ENCODE measurements at places on chromosomes 16 and 17.

DNA sequence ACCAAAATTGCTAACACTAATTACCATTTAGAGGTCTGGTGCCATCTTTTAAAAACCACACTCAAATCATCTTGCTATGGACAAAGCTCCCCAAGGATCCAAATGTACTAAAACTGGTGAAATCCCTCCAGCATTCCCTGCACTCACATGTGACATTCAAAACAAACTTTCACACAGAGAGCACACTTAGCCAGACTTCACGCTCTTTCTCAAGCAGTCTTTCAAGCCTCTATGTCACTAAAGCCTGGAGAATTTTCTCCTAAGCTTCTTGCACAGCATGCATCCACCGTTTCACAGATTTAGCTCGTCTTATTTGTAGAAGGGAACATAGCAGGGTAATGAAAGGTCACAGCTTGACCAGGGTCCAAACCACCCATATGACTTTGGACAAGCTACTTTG lies 19.3 kb downstream of the CMTM3 start:
- no peak overlapping the region for H3K4me3 ChIP-seq
- no peaks in the 10 kb centered on the region for H3K36me3 ChIP-seq
- no peak overlapping the region for H3K27ac ChIP-seq
- H3K27me3 ChIP-seq, result no peaks in the 10 kb centered on the region
- H3K4me1 ChIP-seq, result peaks cover 6% of the 10 kb centered on the region

DNA sequence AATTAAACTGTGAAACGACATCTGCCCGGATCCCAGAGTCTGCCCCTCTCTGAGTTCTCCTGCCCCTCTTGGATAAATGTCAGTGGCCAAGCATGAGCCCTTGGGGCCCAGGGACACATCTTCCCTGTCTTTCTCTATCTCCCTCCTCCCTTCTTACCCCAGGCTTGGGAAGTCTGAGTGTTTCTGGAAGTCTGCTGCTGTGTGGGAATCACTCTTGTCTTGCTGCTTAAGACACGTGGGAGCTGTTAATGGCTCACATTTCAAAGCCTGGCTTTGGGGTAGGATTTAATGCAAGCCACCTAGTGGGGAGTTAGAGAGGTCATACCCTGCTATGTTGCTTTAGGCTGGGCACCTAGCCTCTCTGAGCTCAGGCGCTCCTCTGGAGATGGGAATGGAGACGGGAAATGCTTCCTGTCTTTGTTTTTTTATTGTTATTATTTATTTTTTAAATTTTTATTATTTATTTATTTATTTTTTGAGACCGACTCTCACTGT lies 218.5 kb upstream of the CIBAR2 start:
- DNase-seq, result no peak
- peaks cover 5% of the 10 kb centered on the region for H3K4me1 ChIP-seq
- H3K36me3 ChIP-seq, result no peaks in the 10 kb centered on the region
- H3K27me3 ChIP-seq, result peaks cover 18% of the 10 kb centered on the region
- H3K27ac ChIP-seq, result no peak overlapping the region
- no peak overlapping the region for H3K4me3 ChIP-seq

- no peaks in the 10 kb centered on the region for H3K36me3 ChIP-seq
- H3K4me3 ChIP-seq, result no peak overlapping the region
- H3K4me1 ChIP-seq, result peaks cover 5% of the 10 kb centered on the region
- DNase-seq, result no peak
Measured at GRCh38 chr17:49554694-49555494, 20.8 kb upstream of the NXPH3 start.

GRCh38 chr17:78514521-78514920 lies 62.7 kb downstream of the DNAH17 start:
- no peaks in the 10 kb centered on the region for H3K4me1 ChIP-seq
- no peak for DNase-seq
- no peak overlapping the region for H3K27ac ChIP-seq
- no peak overlapping the region for H3K4me3 ChIP-seq
- H3K36me3 ChIP-seq, result no peaks in the 10 kb centered on the region

DNA sequence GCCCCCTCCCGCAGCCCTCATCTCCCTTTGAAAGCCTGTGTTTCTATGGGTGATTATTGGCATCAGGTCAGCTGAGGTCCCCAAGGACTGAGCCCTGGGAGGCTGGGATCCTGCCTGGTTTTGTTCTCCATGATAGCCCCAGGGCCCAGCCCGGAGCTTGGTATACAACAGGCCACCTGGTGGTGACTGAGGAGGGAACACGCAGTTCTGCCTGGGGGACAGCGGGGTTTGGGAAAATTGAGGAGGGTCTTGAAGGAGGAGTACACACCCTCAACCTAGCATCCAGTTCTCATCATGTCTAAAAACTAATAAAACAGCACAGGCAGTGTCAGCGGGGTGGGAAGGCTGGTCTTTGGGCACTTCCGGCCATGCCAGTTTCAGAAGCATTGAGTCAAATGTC lies 335.1 kb downstream of the CPPED1 start:
- DNase-seq, result no peak
- no peaks in the 10 kb centered on the region for H3K4me1 ChIP-seq
- no peak overlapping the region for H3K27ac ChIP-seq
- no peaks in the 10 kb centered on the region for H3K36me3 ChIP-seq

GRCh38 chr17:78458736-78459335 lies 80.4 kb downstream of the PGS1 start:
- no peak for DNase-seq
- no peak overlapping the region for H3K4me3 ChIP-seq
- H3K36me3 ChIP-seq, result no peaks in the 10 kb centered on the region
- no peak overlapping the region for H3K27ac ChIP-seq

GRCh38 chr17:36510636-36511035 lies 24.0 kb downstream of the MYO19 start:
- no peak overlapping the region for H3K4me3 ChIP-seq
- H3K27me3 ChIP-seq, result no peaks in the 10 kb centered on the region
- DNase-seq, result no peak
- no peak overlapping the region for H3K27ac ChIP-seq

- peaks cover under 1% of the 10 kb centered on the region for H3K36me3 ChIP-seq
- DNase-seq, result no peak
- H3K27ac ChIP-seq, result no peak overlapping the region
- H3K27me3 ChIP-seq, result no peaks in the 10 kb centered on the region
- H3K4me3 ChIP-seq, result no peak overlapping the region
- H3K4me1 ChIP-seq, result no peaks in the 10 kb centered on the region
Measured at GRCh38 chr16:14455573-14455972, 174.5 kb downstream of the PARN start.

DNA sequence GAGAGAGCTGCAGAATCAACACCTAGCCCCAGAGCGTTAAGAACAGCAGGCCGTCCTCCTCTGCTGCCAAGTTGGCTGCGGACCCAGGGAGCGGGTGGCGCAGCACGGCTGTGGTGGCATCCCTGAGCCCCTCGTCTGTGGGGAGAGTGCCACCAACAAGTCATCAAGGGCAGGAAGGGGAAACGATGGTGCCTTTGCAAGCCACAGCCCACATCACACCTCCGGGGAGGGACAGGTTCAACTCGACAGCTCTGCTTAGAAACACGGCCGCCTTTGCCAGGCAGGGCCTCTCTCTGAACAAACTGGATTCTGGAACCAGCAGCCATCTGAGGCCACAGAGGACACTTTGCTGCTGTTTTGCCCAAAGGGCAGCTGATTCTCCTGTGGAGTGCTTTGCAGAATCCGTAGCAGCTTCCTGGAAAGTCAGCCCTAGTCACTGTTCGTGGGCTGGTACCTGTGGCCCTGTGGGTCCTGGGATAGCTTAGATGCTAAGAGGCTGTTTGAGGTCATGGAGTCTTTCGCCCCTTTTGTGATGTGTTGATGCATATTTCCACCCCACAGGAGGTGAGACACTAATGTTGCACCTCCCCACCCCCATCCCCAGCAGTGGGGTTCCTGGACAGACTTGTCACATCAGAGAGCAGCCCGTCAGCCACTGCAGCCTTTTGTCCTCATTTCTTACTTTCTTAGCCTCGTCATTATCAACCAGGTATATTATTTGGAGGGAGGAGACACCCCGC lies 270.6 kb downstream of the CPPED1 start:
- H3K4me3 ChIP-seq, result no peak overlapping the region
- DNase-seq, result peak; percentile 60
- H3K27me3 ChIP-seq, result no peaks in the 10 kb centered on the region

- no peak overlapping the region for H3K27ac ChIP-seq
- no peaks in the 10 kb centered on the region for H3K27me3 ChIP-seq
Measured at GRCh38 chr16:67579686-67580085, 17.4 kb downstream of the CTCF start.

DNA sequence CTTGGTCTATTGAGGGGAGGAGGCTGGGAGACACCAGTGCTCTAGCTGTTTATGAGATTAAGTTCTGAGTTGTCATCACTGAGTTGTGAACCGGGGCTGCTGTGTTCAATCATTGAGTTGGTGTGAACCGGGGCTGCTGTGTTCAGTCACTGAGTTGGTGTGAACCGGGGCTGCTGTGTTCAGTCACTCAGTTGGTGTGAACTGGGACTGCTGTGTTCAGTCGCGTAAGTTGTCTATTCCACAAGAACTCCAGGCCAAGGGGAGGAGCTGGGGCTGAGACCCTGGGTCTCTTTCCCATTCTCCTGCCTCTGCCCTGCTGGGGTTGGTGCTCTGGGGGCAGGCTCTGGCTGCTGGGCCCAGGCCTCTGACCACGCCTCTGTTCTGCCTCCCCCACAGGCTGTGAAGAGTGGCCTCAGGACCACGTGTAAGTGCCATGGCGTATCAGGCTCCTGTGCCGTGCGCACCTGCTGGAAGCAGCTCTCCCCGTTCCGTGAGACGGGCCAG lies 24.5 kb downstream of the WNT9B start:
- no peak for DNase-seq
- no peak overlapping the region for H3K4me3 ChIP-seq
- no peaks in the 10 kb centered on the region for H3K36me3 ChIP-seq
- peaks cover 4% of the 10 kb centered on the region for H3K4me1 ChIP-seq

- H3K36me3 ChIP-seq, result peaks cover 51% of the 10 kb centered on the region
- DNase-seq, result no peak
- H3K4me1 ChIP-seq, result peaks cover 55% of the 10 kb centered on the region
- H3K27ac ChIP-seq, result peak overlapping the region; percentile 96
Measured at GRCh38 chr17:39200957-39201510, 951 bp downstream of the RPL19 start.

DNA sequence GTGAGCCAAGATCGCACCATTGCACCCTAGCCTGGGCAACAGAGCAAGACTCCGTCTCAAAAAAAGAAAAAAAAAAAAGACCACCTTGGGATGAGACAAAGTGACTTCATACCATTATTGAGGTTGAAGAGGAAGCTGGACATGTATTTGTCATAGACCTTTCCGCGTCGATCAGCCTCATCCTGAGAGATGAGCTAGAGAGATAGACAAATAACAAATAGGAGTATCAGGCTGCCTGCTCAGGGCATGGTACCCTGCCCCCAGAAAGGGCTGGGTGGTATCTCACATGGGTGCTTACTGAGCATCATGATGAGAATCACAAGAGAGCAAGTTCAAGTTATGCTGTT lies 22.1 kb downstream of the CNTNAP1 start:
- H3K4me3 ChIP-seq, result no peak overlapping the region
- DNase-seq, result no peak
- H3K36me3 ChIP-seq, result peaks cover 66% of the 10 kb centered on the region
- no peaks in the 10 kb centered on the region for H3K27me3 ChIP-seq
- peaks cover 36% of the 10 kb centered on the region for H3K4me1 ChIP-seq

DNA sequence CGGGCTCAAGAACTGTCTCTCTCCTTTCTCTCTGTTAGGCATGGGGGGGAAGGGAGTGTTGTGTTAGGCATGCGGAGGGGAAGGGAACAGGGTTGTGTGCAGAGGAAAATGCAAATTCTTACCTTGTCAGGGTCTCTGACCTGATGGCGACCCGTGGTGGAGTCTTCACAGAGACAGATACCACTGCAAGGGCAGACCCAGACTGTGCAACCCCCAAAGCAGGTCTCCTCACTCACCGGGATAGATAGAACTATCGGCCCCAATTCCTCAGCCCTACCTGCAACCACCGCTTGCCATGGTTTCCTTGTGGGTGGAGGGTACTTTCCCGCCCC lies 9.6 kb upstream of the MPP2 start:
- no peaks in the 10 kb centered on the region for H3K27me3 ChIP-seq
- H3K36me3 ChIP-seq, result no peaks in the 10 kb centered on the region
- H3K27ac ChIP-seq, result peak overlapping the region; percentile 67
- peaks cover 21% of the 10 kb centered on the region for H3K4me1 ChIP-seq
- H3K4me3 ChIP-seq, result peak overlapping the region; percentile 71

GRCh38 chr17:75839942-75840798 lies 4.0 kb downstream of the UNC13D start:
- H3K27me3 ChIP-seq, result no peaks in the 10 kb centered on the region
- no peak overlapping the region for H3K27ac ChIP-seq
- peaks cover 39% of the 10 kb centered on the region for H3K36me3 ChIP-seq
- no peak for DNase-seq
- no peak overlapping the region for H3K4me3 ChIP-seq

- peak; percentile 85 for DNase-seq
- peaks cover 15% of the 10 kb centered on the region for H3K36me3 ChIP-seq
- H3K4me3 ChIP-seq, result peak overlapping the region; percentile 97
- H3K27ac ChIP-seq, result peak overlapping the region; percentile 97
- H3K27me3 ChIP-seq, result no peaks in the 10 kb centered on the region
- H3K4me1 ChIP-seq, result peaks cover 47% of the 10 kb centered on the region
Measured at GRCh38 chr17:7842380-7843256, 8.6 kb downstream of the KDM6B start.

- H3K4me1 ChIP-seq, result peaks cover 1% of the 10 kb centered on the region
- no peak for DNase-seq
- peaks cover 49% of the 10 kb centered on the region for H3K27me3 ChIP-seq
- peaks cover 3% of the 10 kb centered on the region for H3K36me3 ChIP-seq
- H3K27ac ChIP-seq, result no peak overlapping the region
- H3K4me3 ChIP-seq, result no peak overlapping the region
Measured at GRCh38 chr17:6782244-6782643, 6.2 kb downstream of the FBXO39 start.

GRCh38 chr17:78707016-78707415 lies 75.1 kb downstream of the CYTH1 start:
- DNase-seq, result no peak
- H3K4me3 ChIP-seq, result no peak overlapping the region
- no peaks in the 10 kb centered on the region for H3K27me3 ChIP-seq
- peak overlapping the region; percentile 35 for H3K27ac ChIP-seq

DNA sequence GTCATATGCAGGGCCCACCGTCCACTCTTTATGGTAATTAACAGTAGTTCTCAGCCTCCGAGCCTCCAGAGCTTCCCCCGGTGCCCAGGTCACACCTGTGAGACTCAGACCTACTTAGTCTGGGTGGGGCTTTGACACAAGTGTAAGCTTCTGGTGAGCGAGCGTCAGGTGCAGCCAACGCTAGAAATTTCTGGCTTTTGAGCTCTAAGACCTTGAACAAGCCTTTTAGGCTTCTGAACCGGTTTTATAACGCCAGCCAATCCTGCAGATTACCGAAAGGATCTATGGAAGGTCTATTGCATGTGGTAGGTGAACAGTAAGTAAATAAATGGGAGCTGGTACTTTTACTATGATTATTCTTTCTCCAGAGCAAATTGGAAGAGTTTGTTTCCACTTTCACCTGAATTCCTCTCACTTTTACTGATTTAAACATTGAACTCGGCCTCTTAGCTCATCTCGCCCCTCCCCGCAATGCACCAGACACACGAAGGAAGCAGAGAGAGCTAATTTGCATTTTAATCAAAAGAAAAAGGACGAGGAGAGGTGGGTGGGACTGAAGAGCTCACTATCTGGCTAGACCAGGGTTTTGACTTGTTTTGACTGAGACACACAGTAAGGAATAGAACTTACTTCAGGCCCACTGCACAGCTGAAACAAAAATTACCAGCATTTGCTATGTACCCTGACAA lies 47.1 kb downstream of the ABAT start:
- H3K27ac ChIP-seq, result no peak overlapping the region
- no peaks in the 10 kb centered on the region for H3K27me3 ChIP-seq
- H3K36me3 ChIP-seq, result no peaks in the 10 kb centered on the region
- no peaks in the 10 kb centered on the region for H3K4me1 ChIP-seq
- H3K4me3 ChIP-seq, result no peak overlapping the region

- H3K27ac ChIP-seq, result no peak overlapping the region
- no peak overlapping the region for H3K4me3 ChIP-seq
- no peaks in the 10 kb centered on the region for H3K4me1 ChIP-seq
- no peak for DNase-seq
Measured at GRCh38 chr16:9251026-9251425, 159.6 kb downstream of the HAPSTR1 start.
